Smooth muscle cell of the pulmonary artery (primary cell): ENCODE measurements at places on chromosomes 4 and X. TPM values are rescaled to one million over a fixed set of nuclear protein-coding genes. Genes with fewer than 3 reads are reported as not detected.

PDGFRA gene
- 298 and 562 TPM in 2 replicates for total RNA-seq

TMEM131L gene
- 7.8 and 9.4 TPM in 2 replicates for total RNA-seq

SPRY1 gene
- total RNA-seq: 27.8 and 49.2 TPM in 2 replicates

CT45A3 gene
- not detected in 2 replicates for total RNA-seq

SMIM10L2A gene
- total RNA-seq: 0.79 and 0.91 TPM in 2 replicates

SHROOM3 gene
- 12.6 and 13.7 TPM in 2 replicates for total RNA-seq

ZMAT1 gene
- 0.98 and 1.1 TPM in 2 replicates for total RNA-seq

SSX2 gene
- not detected in 2 replicates for total RNA-seq

SRPX gene
- total RNA-seq: 244 and 500 TPM in 2 replicates

CENPVL1 gene
- total RNA-seq: not detected in 2 replicates

MAGED4 gene
- total RNA-seq: 53.2 and 60.0 TPM in 2 replicates

AWAT2 gene
- total RNA-seq: not detected in 2 replicates

CACNA1F gene
- not detected in 2 replicates for total RNA-seq

RAB33A gene
- 5.1 and 9.0 TPM in 2 replicates for total RNA-seq

POU4F2 gene
- not detected in 2 replicates for total RNA-seq

SRPK3 gene
- 0.91 and 3.6 TPM in 2 replicates for total RNA-seq

BMX gene
- 0.33 and 0.76 TPM in 2 replicates for total RNA-seq

LAS1L gene
- total RNA-seq: 13.5 and 16.6 TPM in 2 replicates

MAGED4B gene
- 31.4 and 48.5 TPM in 2 replicates for total RNA-seq

BEX3 gene
- total RNA-seq: 210 and 275 TPM in 2 replicates

SAGE1 gene
- not detected in 2 replicates for total RNA-seq
